ENCODE measurements at places on chromosomes 5 and 9. TPM values are rescaled to one million over a fixed set of nuclear protein-coding genes. Genes with fewer than 3 reads are reported as not detected.

GRCh38 chr5:142293486-142293885 is 31.3 kb downstream of the SPRY4 start:
- DNase-seq: no peak

- no peak for DNase-seq
Observed at GRCh38 chr9:123685489-123686083, 244.3 kb downstream of the DENND1A start.

GRCh38 chr5:133680830-133681565 is 68.7 kb upstream of the FSTL4 start:
- no peak for DNase-seq

- no peak for DNase-seq
Observed at GRCh38 chr9:21995006-21995665, 545 bp downstream of the CDKN2B-AS1 start.

GRCh38 chr9:759983-760736 is 81.3 kb upstream of the DMRT1 start:
- no peak for DNase-seq

The APBA1 gene
- total RNA-seq: 0.29 TPM

The HDHD3 gene
- total RNA-seq: 13.5 TPM

The MYMK gene
- not detected for total RNA-seq

The PCDHB15 gene
- 0.07 TPM for total RNA-seq
